NCI-H2171 treated with DMSO at 0.1 percent for 48 hours (cell line): ENCODE measurements at places on chromosomes 7 and 10.

- no peak for DNase-seq
Observed at GRCh38 chr7:56125831-56126230, 9.6 kb upstream of the NUPR2 start.

DNA sequence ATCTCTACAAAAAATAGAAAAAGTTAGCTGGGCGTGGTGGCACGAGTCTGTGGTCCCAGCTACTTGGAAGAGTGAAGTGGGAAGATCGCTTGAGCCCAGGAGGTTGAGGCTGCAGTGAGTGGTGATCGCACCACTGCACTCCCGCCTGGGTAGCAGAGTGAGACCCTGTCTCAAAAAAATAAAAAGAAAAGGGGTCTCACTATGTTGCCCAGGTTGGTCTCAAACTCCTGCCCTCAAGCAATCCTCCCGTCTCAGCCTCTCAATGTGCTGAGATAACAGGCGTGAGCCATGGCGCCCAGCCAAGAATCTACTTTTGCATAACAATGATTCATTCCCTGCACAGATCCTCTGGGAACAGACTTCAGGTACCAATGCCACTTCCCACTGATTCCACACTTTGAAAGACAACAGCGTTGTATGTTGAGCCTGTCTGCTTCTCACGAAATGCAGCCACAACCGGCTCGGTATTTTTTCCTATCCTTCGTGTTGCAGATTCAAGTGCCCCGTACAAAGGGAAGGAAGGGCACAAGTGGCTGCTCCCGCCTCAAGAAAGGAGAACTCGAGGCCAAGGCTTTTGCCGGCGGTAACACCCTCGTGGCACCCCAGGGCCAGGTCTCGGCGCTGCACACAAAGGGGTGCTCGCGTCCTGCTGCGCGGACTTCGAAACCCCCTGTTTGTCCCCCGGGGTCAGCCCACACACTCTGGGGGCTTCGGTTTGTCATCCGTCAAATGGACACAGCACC, 745 bp downstream of the DAGLB start:
- peak; percentile 81 for DNase-seq

- DNase-seq: no peak
Observed at GRCh38 chr7:35761871-35762677, 38.8 kb upstream of the SEPTIN7 start.

GRCh38 chr7:976901-977325, 1.6 kb upstream of the COX19 start:
- no peak for DNase-seq

GRCh38 chr10:111837985-111838384, 345.6 kb downstream of the GPAM start:
- DNase-seq: no peak

DNA sequence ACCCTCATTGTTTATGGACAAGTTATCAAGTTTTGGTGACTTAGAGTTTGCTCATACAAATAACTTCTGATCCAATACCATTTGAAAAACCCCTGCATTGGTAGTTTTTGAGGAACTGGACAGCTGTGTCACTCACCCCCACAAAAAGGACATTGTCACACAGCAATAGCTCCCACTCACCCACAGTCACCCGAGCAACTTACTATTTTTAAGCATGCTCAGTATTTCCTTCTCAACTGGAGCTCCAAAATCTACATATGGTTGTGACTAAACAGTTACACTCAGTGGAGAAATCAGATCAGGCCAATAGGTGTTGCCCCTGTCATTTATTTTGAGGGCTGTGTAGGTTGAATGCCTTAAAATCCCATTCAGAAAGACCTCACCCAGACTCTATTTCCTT, 165.2 kb upstream of the AUTS2 start:
- DNase-seq: no peak

GRCh38 chr10:5446390-5446926, 34.1 kb downstream of the NET1 start:
- DNase-seq: no peak

- DNase-seq: no peak
Observed at GRCh38 chr7:93402944-93403343, 170.8 kb downstream of the VPS50 start.

DNA sequence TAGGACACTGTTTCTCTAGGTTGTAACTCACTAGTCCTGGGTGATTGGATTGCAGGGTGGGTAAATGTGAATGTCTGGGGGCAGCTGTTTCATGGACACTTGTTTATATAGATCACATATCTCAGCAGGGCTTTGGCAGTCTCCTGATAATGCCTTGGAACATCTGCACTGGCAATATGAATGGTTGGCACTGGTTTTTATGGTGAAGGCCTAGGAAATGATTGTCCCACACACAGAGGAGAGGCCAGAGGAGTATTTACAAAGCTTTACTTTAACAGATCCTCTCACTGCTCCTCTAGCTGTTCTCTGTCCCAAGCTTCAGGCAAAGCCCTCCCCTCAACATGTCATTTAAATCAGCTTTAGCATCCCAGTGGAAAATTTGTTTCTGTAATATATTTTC, 171.3 kb upstream of the STEAP4 start:
- no peak for DNase-seq

DNA sequence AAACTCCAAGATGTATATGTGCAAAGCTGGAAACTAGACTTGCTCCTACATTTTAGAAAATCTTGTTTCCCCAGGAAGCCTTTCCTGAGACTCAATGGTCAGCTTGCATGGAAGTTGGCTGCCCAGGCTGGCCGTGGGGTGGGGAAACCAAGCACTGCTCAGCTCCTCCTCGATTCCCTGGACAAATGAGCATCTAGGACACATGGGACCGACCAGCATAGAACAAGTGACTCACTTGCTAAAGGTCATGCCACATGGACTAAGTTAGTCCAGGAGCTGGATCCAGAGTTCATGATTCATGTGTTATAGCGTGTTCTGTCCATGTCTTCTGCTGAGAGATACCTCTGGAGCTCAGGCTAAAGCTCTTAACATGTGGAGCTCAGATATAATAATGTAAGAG, 6.2 kb downstream of the FAM180A start:
- no peak for DNase-seq

- DNase-seq: no peak
Observed at GRCh38 chr10:76297780-76298281, 866.4 kb downstream of the LRMDA start.

DNA sequence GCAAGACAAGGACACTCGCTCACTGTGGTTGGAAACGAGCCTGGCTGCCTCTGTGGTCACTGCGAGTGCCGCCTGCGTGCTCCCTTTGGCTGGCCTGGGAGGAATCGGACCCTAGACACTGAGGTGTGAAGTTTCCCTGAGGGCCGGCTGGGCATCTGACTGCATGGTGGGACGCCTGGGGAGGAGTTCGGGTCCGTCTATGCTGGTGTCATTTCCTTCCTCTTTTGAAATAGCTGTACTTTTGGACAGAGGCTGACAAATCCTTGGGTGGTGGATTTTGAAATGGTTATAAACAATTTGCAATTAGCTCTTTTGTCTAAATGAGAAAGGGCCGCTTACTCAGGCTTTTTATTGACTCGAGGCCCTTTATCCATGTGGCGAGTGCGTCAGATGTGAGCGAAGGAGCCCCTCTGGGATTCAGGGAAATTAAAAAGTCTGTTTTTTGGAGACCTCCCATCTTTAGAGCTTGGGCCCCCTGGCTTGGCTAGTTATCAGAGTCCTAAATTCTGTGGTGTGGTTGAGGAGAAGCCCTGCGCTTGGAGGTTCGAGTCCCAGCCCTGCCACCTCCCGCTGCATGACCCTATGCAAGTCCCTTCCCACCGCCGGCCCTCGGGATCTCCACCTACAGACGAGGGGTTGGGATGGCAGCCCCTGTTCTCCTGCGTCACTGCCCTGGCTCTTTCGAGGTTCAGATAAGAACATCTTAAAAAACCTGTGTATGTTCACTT, 147.1 kb downstream of the RGS10 start:
- no peak for DNase-seq

DNA sequence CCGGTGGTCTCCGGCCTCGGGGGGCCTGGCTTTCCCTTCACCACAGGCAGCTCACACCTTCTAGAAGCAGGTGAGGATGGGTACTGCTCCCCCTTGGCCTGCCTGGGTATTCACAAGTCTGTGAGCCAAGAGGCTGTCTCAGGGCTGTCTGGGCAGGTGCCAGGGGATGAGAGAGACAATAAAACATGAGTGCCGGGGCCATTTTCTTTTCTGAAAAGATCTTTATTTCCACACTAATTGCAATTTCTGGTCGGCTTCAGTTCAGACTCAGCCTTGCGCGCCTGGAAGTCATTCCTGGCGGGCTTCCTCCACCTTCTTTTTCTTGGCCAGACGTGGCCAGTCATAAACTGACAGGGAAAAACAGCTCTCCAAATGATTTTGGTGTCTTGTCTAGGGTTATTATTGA, 171.2 kb downstream of the ARHGAP12 start:
- DNase-seq: no peak

DNA sequence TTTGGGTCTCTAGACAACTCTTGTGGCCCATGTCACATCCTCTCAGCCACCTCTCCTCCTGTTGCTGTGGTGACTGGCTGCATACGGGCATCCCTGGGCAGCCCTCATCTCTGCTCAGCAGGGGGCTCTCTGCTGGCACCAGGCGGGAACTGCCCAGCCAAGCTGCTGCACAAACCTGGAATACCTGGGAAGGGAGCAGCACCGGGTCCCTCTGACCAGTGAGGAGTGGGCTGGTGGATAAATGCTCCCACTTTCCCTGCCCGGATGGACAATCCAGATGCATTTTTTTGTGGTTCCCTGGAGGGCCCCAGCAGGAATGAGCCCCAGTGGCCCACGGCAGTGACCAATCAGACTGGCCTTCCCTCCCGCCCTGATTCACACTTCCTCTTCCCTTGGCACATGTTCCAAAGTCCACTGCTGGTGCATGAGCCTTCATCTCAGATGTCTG, 21.9 kb downstream of the GRID1 start:
- DNase-seq: no peak

DNA sequence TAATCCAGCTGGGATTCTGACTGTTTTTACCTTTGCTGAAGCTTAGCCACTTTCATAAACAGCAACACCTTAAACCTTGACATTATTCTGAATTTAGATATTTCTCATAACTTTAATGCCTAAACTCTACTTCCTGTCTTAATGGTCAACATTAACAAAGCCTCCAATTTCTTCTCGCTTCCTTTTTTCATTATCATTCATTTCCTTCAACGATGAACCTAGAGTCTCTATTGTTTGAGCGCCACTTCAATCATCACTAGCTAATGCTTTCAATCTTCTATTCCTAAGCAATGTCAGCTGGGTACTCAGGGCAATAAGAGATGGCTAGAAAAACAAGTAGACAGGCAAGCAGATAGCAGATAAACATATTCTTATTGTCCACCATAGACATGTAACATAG, 96.6 kb upstream of the TMEM196 start:
- no peak for DNase-seq

DNA sequence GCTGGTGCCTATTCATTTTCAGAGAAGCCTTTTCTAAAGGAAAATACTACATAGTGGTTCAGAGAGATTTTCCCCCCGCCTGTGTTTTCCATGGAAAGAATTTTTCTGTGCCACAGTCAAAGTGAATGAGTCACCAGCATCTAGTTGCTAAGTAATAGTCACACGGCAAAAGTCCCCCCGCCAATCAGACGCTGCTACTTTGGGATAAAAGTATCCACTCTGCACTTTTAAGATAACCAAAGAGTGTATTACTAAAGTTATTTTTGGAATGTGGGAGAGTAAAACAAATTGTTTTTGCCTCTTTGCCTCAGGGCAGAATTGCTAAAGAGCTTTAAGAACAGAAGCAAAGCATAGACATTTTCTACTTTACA, 23.5 kb downstream of the ABLIM1 start:
- DNase-seq: no peak

GRCh38 chr7:20539201-20539600, 76.3 kb upstream of the ABCB5 start:
- peak; percentile 4 for DNase-seq

- DNase-seq: no peak
Observed at GRCh38 chr10:78754269-78755062, 314.3 kb upstream of the ZMIZ1 start.

DNA sequence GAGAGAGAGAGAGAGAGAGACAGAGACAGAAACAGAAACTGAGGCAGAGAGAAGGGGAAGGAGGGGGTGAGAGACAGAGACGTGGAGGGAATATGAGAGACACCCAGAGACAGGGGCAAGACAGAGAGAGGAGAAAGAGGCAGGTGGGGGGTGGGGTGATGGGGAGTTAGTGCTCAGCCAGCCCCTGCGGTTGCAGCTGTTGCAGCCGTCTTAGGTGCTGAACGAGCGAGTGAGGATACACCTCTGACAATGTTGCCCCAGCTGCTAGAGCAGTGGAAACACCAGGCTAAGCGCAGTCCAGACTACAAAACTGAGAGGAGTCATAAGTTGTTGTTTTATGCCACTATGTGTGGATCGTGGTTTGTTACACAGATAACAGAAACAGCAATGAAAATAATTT, 328.2 kb upstream of the SHH start:
- no peak for DNase-seq

- no peak for DNase-seq
Observed at GRCh38 chr10:132209130-132209529, 22.4 kb downstream of the DPYSL4 start.

DNA sequence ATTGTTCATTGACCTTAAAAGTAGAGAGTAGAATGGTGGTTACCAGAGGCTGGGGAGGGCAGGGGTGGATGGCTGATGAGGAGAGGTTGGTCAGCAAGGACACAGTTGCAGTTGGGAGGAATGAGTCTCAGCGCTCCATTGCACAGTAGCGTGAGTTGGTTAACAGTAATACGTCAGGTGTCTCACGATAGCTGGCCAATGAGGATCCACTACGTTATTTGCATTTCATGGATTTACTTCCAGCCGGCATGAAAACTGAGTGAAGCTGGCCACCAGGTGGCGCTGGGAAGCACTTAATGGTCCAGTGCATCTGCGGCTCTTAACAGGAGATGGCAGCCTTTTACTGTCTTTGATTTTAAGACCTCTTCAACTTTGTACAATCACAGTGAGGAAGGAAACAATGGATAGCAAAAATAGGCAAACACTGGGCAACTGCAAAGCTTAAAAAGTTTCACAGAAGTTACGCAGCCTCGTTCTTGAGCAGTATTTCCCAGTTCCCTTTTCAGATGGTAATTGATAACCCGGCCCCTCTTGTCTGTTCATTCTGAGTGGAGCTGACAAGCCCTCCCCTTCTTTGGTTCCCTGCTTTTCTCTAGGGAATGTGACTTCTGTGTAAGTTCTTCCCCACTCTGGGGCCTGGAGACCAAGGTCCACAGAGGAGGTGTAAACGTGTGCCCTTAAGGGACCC, 23.7 kb downstream of the AKR1E2 start:
- peak; percentile 81 for DNase-seq

DNA sequence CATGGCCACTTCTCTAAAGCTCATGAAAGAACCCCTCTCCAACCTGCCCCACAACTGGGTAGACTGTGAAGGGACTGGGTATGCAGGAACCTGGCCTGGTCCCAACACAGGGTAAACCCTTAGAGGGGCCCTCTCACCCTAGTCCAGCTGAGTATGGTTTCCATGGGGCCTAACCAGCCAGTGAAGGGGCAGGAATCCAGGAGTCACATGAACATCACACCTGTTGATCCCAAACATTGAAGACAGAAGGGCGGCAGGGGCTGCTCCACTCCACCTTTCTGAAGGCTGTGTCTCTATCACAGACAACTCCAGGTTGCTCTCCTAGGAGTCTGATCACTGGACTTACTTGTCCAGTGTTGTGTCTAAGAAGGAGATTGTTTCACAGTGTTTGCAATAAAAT, 30.8 kb downstream of the GRID1 start:
- no peak for DNase-seq
